ENCODE measurements at places on chromosomes 12 and 14.

- no peak for DNase-seq
Observed at GRCh38 chr12:130320536-130320935, 17.2 kb upstream of the PIWIL1 start.

DNA sequence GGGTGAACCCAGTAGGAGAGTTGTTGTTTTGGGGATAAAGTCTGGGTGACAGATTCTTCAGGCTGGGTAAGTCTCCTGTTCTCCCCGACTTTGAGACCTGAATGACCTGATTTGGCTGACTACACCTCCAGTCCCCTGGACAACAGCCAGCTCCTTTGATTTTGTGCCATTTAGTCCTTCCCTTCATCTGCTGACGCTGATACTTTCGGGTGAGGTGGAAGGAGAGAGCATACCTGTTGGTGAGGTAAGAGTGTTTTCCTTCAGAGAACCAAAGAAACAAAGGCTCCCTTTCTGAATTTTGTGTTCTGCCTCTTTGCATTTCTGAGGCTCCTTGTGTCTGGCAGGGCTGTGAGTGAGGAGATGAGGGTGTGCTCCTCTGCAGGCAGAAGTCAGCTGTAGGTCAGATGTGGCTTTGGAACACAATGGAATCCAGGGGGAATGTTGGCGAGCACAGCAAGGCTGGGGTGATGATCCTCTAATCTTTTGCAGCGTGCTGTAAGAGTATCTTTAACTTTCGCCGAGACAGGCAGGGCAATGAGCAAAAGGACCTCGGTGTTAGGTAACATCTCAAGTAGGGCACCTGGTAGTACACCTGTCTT lies 12.1 kb downstream of the ETV6 start:
- peak; percentile 22 for DNase-seq

- DNase-seq: no peak
Observed at GRCh38 chr12:109347589-109347988, at the start of gene MYO1H. TSS of gene MYO1H (plus strand) at chr12:109347900. CDS start at chr12:109347961, 61 bp downstream.

- no peak for DNase-seq
Observed at GRCh38 chr12:16271062-16271461, 6.4 kb downstream of the SLC15A5 start.

- no peak for DNase-seq
Observed at GRCh38 chr12:114757684-114758325, 73.8 kb upstream of the TBX3 start.
